Upper lobe of right lung (tissue), 1 donor: ENCODE measurements at places on chromosomes 11 and 22. TPM values are rescaled to one million over a fixed set of nuclear protein-coding genes. Genes with fewer than 3 reads are reported as not detected.

- no peak for DNase-seq
Measured at GRCh38 chr11:93905384-93905783, 55.0 kb upstream of the VSTM5 start.

DNA sequence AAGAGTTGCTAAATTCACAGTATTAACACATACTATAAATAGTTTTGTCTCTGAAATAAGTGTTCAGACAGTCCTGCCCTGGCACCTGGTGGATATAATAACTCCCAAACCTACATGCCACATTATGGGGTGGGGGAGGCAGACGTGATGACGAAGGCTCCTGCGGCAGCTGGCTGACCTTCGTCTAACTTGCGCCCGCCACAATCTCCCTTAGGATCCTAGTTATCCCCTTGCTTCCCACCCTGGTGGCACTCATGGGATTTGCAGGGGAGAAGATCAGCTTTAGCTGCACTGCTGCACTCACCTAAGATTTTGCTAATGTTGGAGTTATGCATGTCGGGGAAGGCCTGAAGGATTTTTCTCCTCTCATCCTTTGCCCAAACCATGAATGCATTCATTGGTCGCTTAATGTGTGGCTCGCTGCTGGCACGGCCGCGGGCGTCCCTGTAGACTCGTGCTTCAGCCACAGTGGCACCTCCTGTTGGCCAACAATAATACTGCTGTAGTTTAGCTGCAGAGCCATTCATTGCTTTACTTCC is 367.6 kb downstream of the SOX6 start:
- DNase-seq: no peak

GRCh38 chr11:68399916-68400315 is 60.6 kb upstream of the PPP6R3 start:
- no peak for DNase-seq

- no peak for DNase-seq
Measured at GRCh38 chr11:44600839-44601383, 35.4 kb downstream of the CD82 start.

GRCh38 chr11:116862951-116863350 is 25.5 kb upstream of the APOA1 start:
- no peak for DNase-seq

GRCh38 chr11:44643217-44643616 is 77.8 kb downstream of the CD82 start:
- DNase-seq: no peak

DNA sequence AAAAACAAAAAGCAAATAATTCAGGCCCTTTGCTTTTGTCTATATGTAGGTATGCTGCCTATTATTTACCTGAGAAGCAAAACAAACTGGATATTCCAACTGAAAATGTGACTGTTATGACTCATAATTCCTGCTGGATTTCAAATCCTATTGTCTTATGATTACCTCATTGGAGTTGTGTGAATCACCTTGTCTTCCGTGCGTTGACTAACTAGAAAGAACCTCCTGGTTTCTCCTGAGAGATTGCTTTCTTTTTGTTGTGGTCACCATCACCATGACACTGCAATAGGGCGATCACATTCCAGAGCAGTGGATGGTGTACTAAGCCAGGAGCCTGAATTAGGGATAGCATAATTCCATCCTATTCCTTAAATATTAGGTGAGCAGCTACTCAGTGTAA is 23.0 kb upstream of the EXPH5 start:
- DNase-seq: no peak

DNA sequence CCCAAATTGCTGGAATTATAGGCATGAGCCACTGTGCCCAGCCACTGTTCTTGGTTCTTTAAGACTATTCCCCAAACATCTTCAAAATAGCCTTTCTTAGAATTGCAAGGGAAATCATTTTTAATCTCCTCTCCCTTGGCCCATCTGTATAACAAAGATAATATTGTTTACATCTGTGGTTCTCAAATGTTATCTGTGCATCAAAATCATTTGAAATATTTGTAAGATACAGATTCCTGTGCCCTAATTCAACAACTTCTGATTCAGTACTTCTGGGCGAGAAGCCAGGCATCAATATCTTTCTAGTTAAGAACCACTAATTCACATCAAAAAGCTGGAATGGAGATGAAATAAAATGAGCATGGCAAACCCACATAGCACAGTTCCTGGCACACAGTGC is 83.0 kb downstream of the TMPRSS5 start:
- DNase-seq: no peak

DNA sequence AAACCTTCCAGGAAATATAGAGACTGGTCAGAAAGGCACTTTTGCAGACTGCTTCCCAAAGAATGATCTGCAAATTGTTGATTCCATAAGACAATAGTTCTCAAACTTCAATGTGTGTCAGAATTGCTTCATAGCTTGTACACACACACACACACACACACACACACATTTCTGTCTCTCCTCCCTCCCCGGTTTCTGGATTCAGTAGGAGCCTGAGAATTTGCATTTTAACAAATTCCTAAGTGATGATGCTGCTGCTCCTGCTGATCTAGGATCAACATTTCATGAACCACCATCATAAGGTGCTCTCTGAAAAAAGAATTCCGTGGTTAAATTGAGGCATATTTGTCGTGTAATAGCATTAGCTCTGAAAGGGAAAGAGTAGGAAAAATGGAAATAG is 35.3 kb upstream of the FZD4 start:
- no peak for DNase-seq

DNA sequence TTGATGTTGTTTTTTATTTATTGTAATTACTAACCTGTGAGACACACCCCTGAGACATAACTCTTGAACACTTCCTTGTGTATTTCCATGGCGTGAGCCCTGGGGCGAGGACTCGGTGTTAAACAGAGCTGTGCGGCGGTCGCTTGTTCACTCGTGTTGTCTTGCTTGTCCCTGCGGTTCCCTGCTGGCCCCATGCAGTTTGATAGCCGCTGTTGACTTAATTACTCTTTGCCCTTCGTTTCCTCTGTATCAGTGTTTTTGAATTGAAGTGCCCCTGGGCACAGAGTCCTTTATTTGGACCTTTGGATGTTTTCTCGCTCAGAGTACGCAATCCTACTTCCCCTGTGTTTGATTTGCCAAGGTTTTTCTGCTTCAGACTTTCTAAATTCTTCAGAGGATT is 52.7 kb downstream of the TBC1D22A start:
- no peak for DNase-seq

GRCh38 chr22:27986459-27986858 is 67.4 kb upstream of the PITPNB start:
- DNase-seq: no peak

- no peak for DNase-seq
Measured at GRCh38 chr22:48711031-48711431, 1116.6 kb downstream of the BRD1 start.

DNA sequence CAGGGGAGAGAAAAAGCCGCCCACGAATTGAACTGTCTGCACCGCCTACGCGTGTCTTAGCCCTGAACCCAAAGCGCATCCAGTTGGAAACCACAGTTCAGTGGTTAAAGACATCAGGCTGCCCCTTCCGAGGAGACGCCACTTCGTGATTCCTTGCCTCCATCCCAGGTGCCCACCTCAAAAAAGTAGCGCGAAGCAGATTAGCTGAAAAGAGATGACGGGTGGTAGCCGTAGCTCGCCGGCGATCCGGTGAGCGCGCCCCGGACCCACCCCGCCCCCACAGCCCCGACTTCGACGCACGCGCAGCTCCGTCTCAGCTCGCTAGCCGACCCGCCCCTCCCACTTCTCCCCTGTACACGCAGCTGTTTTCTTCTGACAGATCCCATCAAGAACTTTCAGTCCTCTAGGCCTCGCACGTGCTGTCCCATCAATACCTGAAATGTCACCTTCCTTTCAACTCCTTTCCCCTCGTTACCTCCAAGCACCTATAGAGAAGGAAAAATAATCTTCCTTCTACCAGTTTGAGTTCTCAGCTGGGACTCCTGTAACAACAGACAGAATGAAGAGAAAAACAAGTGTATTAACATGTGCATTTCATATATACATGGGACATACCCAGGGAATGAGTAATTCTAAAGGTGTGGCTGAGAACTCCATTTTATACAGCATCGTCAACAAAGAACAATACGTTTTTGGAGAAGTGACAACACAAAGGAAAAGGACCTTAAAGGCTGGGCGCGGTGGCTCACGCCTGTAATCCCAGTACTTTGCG is 49.5 kb downstream of the OR4D9 start:
- peak; percentile 92 for DNase-seq

DNA sequence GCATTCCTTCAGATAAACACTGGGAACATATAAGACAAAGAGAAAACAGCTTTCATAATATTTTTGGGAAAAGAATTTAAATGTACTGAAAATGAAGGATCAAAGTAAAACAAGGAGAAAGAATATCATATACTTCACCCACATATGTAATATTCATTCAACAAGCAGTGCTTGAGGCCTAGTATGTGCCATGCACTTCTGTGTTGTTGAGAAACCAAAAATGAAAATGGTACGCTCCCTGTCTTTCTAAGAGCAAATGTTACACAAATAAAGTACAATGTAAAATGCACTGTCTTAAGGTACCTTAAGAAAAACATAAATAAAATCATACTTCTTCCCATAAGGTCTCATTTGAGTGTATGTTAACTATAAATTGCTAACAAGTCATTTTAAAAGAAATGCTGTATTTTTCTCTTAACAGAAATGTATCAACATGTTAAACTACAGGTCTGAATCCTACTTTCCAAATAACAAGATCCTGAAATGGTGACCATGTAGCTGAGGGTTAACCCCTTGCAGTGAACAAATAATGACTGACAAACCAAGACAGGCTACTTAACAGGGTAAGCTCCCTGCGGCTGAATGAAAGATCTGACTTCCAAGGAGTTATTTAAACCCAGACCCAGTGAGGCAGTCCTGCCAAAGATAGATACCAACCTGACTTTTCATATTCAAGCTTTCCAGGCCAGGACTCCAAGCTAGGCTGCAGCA is 377.6 kb downstream of the DCDC1 start:
- DNase-seq: no peak

DNA sequence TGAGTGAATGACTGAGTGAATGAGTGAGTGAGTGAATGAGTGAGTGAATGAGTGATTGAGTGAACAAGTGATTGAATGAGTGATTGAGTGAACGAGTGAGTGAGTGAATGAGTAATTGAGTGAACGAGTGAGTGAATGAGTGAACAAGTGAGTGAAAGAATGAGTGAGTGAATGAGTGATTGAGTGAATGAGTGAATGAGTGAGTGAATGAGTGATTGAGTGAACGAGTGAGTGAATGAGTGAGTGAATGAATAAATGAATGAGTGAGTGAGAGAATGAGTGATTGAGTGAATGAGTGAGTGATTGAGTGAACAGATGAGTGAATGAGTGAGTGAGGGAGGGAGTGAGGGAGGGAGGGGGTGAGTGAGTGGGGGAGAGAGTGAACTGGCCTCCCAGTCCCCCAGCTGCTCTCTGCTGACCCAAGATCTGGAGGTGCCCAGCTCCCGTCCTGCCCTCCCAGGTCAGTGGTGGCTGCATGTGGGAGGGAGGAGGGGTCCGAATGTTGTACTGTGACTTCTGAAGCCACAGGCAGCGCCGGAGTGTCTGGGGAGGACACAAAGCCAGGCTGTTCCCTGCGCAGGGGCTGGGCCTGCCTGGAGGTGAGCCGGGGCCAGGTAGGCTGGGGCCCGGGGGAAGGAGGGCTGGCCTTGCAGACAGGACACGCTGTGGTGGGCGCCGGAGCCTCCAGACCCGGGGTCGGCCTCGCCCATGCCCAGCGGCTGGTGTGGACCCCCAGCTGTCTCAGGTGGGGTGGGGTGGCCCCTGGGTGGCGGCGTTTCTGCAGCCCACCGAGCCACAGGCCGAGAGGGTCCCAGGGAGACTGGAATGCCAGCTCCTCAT is 17.8 kb upstream of the PIM3 start:
- no peak for DNase-seq

DNA sequence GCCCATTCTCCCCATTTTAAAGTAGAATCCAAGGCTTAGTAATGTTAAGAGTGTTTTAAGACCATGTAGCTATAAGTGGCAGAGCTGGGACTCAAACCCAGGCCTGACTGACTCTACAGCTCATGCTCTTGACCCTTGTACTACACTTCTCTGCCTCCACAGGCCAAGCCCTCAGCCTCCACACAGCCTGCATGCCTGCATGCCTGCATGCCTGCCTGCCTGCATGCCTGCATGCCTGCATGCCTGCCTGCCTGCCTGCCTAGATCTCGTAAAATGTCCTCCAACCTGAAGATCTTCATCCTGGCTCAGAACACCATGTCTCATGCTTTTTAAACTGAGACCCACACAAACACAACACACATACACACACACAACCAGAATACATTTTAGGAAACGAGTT is 18.6 kb downstream of the TBC1D10A start:
- DNase-seq: no peak

DNA sequence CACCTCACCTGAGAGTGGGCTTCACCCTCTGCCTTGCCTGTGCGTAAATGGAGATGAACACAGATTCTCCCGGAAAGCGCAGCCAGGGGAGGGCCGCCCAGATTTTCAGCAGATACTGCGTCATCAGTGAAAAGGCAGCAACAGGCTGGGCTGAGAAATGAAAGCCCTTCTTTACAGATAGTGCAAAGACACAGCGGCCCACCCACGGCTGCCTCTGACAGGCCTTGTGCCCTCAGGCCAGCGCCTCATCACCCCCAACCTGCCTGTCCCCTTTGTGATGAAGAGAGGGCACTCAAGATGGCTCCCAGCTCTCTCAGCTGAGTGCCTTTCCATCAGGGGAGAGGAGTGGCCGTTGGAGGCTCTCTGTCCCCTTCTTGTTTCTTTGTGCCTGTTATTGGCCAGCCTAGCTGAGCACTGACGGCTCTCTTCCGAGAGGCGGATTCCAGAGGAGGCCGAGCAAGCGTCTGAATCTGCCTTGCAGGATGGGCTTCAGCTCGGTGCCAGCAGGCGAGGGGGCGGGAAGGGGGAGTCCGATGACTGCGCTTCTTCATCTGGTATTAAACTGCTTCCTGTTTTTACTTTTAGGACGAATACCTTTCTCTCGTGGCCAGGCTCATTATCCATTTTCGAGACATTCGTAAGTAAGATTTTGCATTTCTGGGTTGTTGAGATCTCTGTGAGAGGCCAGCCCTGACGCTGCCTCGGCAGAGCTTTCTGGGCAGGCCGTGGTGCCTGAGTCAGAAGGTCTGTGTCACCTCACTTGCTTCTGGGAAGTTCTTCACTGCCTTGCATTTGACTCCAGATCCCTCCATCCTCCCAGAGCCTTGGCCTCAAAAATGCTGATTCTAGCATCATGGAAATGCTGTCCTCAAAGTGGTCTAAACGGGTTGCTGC is 43.7 kb downstream of the MED15 start:
- DNase-seq: no peak

DNA sequence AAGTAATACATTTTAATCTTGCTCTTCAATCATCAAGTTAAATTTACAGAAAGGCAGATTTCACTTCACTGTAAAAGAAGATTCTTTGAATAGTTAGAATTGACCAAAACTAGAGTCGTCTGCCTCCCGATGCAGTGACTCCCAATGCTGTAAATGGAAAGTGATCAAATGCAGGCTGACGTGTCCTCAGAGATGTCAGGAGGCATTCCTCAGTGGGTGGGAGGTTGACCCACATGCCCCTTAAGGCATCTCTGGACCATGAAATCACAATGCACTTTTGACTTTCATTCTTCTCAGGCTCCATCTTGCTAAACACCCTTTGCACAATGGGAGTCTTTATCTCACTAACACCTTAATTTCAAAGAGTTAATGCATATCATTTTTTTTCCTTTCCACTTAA is 19.0 kb upstream of the CECR2 start:
- DNase-seq: no peak

Gene PLAAT2
- 4.2 TPM for total RNA-seq

Gene OSBPL5
- 52.6 TPM for total RNA-seq

Gene STIM1
- 60.7 TPM for total RNA-seq

Gene UBE2L6
- 120 TPM for total RNA-seq

Gene KIRREL3
- not detected for total RNA-seq

Gene KLHL35
- 3.4 TPM for total RNA-seq

Gene DBX1
- total RNA-seq: not detected

Gene TYR
- not detected for total RNA-seq

Gene TSGA10IP
- total RNA-seq: not detected

Gene COX8A
- 199 TPM for total RNA-seq

Gene TMPRSS13
- 9.9 TPM for total RNA-seq
